Glutamatergic neuron (in vitro differentiated cells): ENCODE measurements at places on chromosomes 1 and 21. TPM values are rescaled to one million over a fixed set of nuclear protein-coding genes. Genes with fewer than 3 reads are reported as not detected.

Gene BACE2
- total RNA-seq = not detected

GRCh38 chr1:53622531-53622930 is 116.4 kb downstream of the GLIS1 start:
- H3K4me3 ChIP-seq = no peak overlapping the region
- no peak overlapping the region for H3K27ac ChIP-seq
- no peaks in the 10 kb centered on the region for H3K36me3 ChIP-seq
- no peak for DNase-seq
- peaks cover 10% of the 10 kb centered on the region for H3K27me3 ChIP-seq
- H3K4me1 ChIP-seq = peaks cover 25% of the 10 kb centered on the region

DNA sequence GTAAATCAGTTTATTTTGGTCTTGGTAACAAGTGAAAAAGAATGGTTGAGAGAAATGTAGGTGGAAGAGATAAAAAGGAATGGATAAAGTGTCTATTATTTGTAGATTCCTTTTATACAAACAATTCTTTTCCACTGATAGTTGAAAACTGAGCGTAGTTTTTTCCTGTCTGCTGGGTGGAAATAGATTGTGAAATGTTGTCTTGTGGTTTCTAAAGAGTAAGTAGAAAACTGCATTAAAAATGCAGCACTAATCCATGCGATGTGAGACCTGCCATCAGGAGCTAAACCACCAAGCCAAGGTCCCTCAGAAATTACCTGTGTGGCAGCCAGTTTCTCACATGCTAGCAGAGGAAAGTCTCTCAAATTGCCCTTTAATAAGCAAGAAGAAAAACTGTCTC is 103.2 kb upstream of the SLC44A3 start:
- H3K4me3 ChIP-seq = no peak overlapping the region
- H3K27me3 ChIP-seq = peaks cover 2% of the 10 kb centered on the region
- H3K4me1 ChIP-seq = no peaks in the 10 kb centered on the region
- no peak overlapping the region for H3K27ac ChIP-seq
- no peak for DNase-seq

Gene OR2T11
- not detected for total RNA-seq

GRCh38 chr1:245481261-245481660 is 326.5 kb downstream of the KIF26B start:
- no peaks in the 10 kb centered on the region for H3K36me3 ChIP-seq
- peaks cover 3% of the 10 kb centered on the region for H3K4me1 ChIP-seq
- peaks cover 6% of the 10 kb centered on the region for H3K27me3 ChIP-seq
- no peak for DNase-seq
- no peak overlapping the region for H3K4me3 ChIP-seq

- no peak overlapping the region for H3K4me3 ChIP-seq
- no peaks in the 10 kb centered on the region for H3K27me3 ChIP-seq
- H3K4me1 ChIP-seq = peaks cover 6% of the 10 kb centered on the region
- H3K36me3 ChIP-seq = no peaks in the 10 kb centered on the region
- DNase-seq = no peak
- no peak overlapping the region for H3K27ac ChIP-seq
These were observed 220.3 kb upstream of the FGGY start for GRCh38 chr1:59076612-59077011.

DNA sequence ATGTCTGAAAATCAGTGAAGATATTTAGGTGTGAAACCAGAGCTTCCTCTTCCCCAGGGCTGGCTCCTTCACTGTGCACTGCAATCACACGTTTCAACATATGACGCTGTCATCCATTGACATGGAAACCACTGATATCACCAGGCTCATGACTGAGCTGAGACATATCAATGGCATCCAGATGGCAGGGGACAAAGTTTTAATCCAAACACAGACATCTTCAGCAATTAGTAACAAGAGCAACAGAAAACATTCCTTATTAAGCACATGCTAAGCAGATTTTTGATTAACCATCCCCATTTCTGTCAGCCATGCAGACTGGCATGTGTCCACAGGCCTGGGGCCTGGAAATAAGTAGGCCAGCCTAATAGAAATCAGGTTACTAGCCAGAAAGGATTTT is 108.0 kb upstream of the ADAR start:
- H3K27ac ChIP-seq = peak overlapping the region; percentile 49
- no peak overlapping the region for H3K4me3 ChIP-seq
- peaks cover 2% of the 10 kb centered on the region for H3K4me1 ChIP-seq
- no peak for DNase-seq
- H3K27me3 ChIP-seq = peaks cover 3% of the 10 kb centered on the region
- no peaks in the 10 kb centered on the region for H3K36me3 ChIP-seq

DNA sequence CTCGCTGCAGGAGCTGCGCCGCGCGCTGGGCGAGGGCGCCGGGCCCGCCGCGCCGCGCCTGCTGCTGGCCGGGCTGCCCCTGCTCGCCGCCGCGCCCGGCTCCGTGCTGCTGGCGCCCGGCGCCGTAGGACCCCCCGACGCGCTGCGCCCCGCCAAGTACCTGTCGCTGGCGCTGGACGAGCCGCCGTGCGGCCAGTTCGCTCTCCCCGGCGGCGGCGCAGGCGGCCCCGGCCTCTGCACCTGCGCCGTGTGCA is 730 bp downstream of the OLIG1 start:
- H3K27ac ChIP-seq = no peak overlapping the region
- H3K4me1 ChIP-seq = peaks cover 23% of the 10 kb centered on the region
- H3K4me3 ChIP-seq = no peak overlapping the region
- no peak for DNase-seq

DNA sequence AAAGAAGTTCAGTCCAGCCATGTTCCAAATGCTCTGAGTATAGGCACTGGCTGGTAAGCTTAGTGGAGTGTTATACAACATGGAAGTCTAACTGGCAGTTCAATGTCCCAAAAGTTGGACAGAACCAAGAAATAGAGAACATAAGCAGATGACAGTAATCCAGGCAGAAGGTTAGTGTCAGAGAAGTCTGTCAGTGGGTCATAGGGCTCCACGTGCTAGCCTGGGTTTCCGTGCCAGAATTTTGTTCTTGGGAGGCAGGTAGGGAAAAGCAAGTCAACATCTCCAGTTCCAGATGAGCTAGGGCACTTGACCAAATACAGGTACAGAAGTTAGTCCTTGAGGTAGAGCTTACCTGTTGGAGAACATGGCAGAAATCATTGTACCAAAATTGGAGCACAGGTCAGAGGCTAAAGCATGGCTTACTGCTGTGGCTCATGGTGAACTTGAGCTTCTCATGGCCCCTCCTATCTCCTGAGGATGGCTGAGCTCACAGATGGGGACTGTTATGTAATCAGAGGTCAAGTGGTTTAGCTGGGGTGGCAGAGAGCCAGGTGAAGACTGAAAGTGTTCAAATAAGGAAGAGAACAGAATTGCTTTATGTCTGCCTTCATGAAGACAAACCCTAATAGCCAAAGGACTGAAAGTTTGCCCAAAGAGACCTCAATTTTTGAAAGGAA is 170.8 kb downstream of the NFIA start:
- no peaks in the 10 kb centered on the region for H3K27me3 ChIP-seq
- no peak overlapping the region for H3K27ac ChIP-seq
- no peaks in the 10 kb centered on the region for H3K36me3 ChIP-seq
- no peak overlapping the region for H3K4me3 ChIP-seq
- no peak for DNase-seq
- peaks cover 54% of the 10 kb centered on the region for H3K4me1 ChIP-seq

- H3K4me3 ChIP-seq = peak overlapping the region; percentile 83
- H3K27ac ChIP-seq = no peak overlapping the region
- no peak for DNase-seq
- peaks cover 14% of the 10 kb centered on the region for H3K36me3 ChIP-seq
These were observed 102.0 kb downstream of the IER5 start for GRCh38 chr1:181190364-181191035.
